ENCODE measurements at places on chromosomes 6 and 20.

GRCh38 chr6:68114463-68115047 lies 520.5 kb upstream of the ADGRB3 start:
- no peak for DNase-seq

DNA sequence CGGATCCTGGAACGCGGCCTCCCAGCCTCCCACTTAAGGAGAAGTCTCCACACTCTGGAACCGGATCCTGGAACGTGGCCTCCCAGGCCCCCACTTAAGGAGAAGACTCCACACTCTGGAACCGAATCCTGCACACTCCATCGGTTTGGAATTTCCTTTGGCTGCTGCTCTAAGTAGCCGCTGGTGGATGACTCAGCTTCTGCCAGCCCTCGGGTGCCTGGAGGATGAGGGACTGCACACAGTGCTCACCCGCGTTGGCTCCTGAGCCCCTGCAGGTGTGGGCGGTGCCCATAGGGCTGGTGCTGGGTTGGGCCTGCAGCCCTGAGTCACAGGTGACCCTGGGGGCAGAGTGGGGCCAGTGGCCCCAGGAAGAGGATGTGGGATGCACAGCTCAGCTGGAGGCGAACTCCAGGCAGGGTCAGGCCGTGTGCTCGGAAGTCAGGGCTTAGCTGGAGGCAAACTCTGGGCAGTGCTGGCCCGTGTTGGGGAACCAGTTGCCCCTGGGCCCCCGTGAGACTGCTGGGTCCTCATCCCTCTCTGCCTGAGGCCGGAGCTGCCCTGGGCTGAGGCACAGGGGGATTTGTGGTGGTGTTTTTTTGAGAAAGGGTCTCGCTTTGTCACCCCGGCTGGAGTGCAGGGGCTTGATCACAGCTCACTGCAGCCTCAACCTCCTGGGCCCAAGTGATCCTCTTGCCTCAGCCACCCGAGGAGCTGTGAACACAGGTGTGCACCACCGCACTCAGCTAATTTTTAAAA lies 13.9 kb upstream of the TNFRSF6B start:
- DNase-seq: peak; percentile 96

- no peak for DNase-seq
Measured at GRCh38 chr6:87747646-87748045, 45.6 kb upstream of the AKIRIN2 start.

- no peak for DNase-seq
Measured at GRCh38 chr6:125749865-125750691, 646 bp downstream of the HEY2 start.

DNA sequence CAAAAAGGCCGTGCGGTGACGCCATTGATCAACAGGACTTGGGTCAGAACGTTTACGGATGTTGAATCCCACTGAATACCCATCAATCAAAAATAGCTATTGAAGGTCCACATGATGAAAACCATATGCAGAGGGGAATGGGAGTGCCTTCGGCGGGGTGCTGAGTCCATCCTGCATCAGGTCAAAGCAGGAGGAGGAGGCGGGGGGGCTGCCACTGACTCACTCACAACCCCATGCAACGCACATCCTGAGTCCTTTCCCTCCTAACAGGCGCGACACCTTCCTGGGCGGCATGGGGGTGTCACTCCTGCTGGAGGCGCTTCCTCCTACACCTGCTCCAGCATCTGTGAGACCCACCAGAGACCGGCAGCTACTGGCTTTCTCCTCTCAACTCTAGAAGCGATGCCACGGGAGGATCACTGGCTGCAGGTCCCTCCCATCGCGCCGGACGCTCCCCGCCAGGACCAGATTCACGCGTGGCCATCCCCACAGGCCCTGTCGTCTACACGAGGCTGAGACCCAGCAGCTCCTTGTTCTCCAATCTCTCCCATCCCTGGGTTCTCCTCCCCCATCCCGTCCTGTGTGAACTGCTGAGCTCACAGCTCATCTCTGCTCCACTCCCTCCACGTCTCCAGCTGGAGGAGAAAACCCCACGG lies 170.6 kb upstream of the THBS2 start:
- no peak for DNase-seq

DNA sequence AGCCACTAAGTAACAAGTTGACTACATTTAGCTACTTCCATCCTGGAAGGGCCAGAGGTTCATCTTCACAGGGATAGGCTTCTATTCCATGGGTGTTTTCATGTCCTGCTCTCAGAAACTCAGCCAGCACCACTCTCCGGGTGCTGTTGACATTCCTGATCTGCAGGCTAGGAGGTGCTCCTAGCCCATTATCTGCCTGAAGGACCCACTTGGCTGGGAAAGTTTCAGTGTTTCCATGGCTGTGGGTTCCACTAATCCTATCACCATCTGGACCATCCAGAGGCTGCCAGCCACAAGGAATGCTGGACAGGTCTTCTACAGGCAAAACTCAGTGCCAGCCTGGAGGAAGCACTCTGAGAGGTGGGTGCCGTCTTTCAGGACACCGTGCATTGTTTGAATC lies 45.2 kb downstream of the HLA-G start:
- no peak for DNase-seq

DNA sequence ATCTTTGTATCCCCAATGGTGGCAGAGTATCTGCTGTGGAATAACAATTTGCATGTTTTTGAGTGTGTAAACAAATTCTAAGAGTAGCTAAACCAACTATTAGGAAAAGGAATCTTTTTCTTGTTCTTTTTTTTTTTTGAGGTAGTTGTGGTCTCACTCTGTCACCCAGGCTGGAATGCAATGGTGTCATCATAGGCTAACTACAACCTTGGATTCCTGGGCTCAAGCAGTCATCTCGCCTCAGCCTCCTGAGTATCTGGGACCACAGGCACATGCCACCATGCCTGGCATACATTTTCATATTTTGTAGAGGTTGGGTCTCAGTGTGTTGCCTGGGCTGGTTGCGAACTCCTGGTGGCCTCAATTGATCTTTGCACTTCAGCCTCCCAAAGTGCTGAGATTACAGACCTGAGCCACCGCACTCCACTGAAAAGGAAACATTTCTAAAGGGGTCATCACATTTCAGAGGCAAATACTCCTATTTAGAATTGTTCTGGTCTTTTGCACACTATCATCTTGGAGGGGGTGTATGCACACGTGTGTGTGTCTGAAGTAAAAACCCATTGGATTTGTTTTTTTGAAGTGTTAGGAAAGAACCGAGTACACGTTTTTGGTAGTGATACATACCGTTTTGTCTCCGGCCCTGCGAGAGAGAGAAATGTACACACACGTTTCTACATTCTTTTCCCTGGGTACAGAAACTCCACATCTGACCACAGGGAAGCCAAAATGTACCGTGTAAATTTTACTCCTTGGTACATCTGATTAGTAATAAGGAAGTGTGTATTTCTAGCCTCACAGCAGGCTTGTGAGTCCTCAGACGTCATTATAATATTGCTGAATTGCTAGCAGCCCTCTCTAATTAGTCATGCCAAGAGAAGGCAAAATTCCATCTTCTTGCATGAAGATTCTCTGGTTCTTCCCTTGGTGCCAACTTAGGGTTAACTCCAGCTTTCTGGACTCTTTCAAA lies 183.6 kb downstream of the JARID2 start:
- DNase-seq: no peak

GRCh38 chr6:38843798-38844197 lies 128.7 kb downstream of the DNAH8 start:
- no peak for DNase-seq

- DNase-seq: no peak
Measured at GRCh38 chr6:118319894-118320649, 228.0 kb upstream of the PLN start.

DNA sequence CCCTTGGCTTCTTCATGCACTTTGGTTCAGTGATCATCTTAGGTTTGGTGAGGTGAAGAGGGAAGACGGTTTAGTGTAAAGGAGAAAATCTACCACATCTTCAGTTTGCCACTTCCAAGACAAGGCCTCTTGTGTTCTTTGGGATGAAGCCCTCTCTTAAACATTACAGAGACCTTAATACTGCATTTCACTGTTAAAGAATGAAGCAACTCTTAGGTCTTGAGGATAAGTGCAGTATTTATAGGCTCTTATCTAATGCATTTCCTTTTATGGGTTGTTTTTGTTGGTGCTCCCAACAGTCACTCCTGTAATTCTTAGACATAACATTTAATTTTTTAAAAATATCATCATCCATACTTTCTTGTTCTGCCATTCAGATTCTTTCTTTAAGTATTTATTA lies 139.9 kb upstream of the LAMP5 start:
- no peak for DNase-seq
